ENCODE measurements at places on chromosomes 16 and 17. TPM values are rescaled to one million over a fixed set of nuclear protein-coding genes. Genes with fewer than 3 reads are reported as not detected.

Gene GPR139
- polyA plus RNA-seq: not detected

Gene PLK1
- polyA plus RNA-seq: 25.1 TPM

Gene CCDC144A
- 0.78 TPM for polyA plus RNA-seq

Gene TP53TG3
- polyA plus RNA-seq: not detected

Gene PIPOX
- 12.7 TPM for polyA plus RNA-seq

Gene C17orf50
- not detected for polyA plus RNA-seq

Gene SYCE1L
- polyA plus RNA-seq: 2.9 TPM

Gene ELAC2
- polyA plus RNA-seq: 66.2 TPM

Gene EFNB3
- polyA plus RNA-seq: 19.9 TPM

Gene PMM2
- polyA plus RNA-seq: 23.6 TPM

Gene PRSS27
- 1.2 TPM for polyA plus RNA-seq

Gene GNAO1
- 4.0 TPM for polyA plus RNA-seq

Gene CES4A
- 6.8 TPM for polyA plus RNA-seq

Gene HIRIP3
- polyA plus RNA-seq: 18.0 TPM

Gene ATP2A3
- 2.8 TPM for polyA plus RNA-seq

Gene KRTAP2-2
- not detected for polyA plus RNA-seq

Gene PFAS
- 35.3 TPM for polyA plus RNA-seq

Gene CES5A
- 0.13 TPM for polyA plus RNA-seq

Gene USP6
- polyA plus RNA-seq: 2.0 TPM

Gene ADORA2B
- polyA plus RNA-seq: 4.5 TPM

Gene ULK2
- 33.3 TPM for polyA plus RNA-seq

Gene ATP1B2
- 15.5 TPM for polyA plus RNA-seq

Gene HEATR9
- polyA plus RNA-seq: not detected

Gene TMEM100
- polyA plus RNA-seq: 47.4 TPM

Gene KRTAP3-2
- polyA plus RNA-seq: not detected

Gene HSPB9
- 0.14 TPM for polyA plus RNA-seq

Gene PDILT
- not detected for polyA plus RNA-seq

Gene ACSM2A
- 73.7 TPM for polyA plus RNA-seq

Gene SLFN14
- polyA plus RNA-seq: 0.29 TPM

Gene ZNF319
- 10.3 TPM for polyA plus RNA-seq

Gene UBN1
- polyA plus RNA-seq: 33.0 TPM

Gene GCGR
- polyA plus RNA-seq: 8.3 TPM
